ENCODE measurements at places on chromosomes 3 and 15.
A peak's percentile ranks its signal among the peaks of the same experiment; 100 is the strongest.

DNA sequence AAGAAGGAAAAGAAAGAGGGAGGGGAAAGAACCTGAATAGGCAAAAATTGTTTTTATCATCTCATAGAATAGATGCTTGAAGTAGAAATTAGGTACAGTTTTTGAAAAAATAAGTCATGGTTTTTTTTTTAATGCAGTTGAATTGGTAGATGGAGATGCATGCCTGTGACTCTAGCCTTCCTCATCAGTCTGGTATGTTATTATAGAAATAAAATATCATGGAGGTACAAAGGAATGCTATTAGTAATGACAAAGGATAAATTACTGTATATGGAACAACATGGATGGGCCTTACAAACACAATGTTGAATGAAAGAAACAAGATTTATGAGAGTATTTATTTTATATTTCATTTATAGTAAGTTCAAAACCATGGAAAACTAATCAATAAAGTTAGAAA is 162.4 kb upstream of the GALNT15 start:
- no peak for DNase-seq

- no peak for DNase-seq
These were observed 63.1 kb upstream of the NDN start for GRCh38 chr15:23750179-23750578.

GRCh38 chr3:89925976-89926375 is 818.6 kb downstream of the EPHA3 start:
- DNase-seq: no peak

DNA sequence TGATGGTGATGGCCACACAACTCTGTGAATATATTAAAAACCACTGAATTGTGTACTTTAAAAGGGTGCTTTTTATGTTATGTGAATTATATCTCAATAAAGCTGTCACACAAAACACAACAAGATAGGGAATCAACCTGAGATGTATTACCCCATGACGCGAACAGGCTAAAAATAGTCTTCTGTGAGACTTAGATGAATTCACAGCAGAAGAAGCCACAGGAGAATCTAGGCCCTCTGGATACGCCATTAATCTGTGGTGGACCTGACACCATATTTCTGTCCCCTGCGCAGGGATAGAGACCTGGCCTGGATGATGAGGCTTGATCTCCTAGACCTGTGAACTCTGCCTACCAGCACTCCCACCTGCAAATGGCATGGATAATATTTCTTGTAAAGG is 146.0 kb upstream of the HACD2 start:
- DNase-seq: no peak

DNA sequence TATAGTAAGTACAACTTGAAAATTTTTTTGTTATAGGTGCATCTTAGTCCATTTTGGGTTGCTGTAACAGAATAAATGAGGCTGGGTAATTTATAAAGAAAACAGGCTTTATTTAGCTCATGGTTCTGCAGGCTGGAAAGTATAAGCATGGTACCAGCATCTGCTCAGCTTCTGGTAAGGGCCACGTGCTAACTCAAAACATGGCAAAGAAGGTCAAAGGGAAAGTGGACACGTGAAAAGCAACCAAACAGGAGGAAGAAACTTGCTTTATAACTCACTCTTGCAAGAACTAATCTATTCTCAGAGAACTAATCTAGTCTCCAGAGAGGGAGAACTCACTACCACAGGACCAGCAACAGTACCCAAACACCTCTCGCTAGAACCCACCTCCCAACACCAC is 9.1 kb downstream of the HDGFL3 start:
- DNase-seq: no peak

DNA sequence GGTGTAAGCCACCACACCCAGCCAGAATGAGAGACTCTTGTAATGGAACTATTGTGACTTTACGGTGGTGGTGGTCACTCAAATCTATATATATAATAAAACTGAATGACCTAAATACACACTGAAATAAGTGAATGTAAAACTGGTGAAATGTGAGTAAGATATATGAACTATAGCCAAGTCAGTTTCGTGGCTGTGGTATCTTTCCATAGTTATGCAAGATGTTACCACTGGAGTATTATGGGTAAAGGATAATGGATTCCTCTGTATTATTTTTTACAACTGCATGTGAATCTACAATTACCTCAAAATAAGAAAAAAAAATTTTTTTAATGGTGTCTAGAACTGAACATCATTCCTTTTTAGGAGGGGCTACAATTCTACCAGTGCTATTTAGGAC is 21.9 kb downstream of the PIK3CB start:
- DNase-seq: no peak

DNA sequence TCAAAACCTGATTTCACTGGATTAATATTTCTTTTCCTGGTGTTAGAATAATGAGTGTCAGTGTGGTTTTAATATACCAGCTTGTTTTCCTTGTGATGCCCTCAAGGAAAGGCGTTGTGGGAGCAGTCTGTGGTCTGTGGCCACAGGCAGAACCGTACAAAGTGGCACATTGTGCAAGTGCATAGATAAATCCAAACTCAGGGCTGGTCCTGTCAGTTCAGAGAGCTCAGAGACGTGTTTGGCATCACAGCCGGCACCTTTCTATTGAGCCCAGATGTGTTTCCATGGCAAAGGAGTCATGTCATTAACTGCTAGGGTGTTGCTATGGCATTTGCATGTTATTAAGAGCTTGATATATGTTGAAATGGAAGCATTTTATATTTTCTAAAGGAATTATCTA is 289.9 kb upstream of the RASGRP1 start:
- DNase-seq: peak; percentile 15

DNA sequence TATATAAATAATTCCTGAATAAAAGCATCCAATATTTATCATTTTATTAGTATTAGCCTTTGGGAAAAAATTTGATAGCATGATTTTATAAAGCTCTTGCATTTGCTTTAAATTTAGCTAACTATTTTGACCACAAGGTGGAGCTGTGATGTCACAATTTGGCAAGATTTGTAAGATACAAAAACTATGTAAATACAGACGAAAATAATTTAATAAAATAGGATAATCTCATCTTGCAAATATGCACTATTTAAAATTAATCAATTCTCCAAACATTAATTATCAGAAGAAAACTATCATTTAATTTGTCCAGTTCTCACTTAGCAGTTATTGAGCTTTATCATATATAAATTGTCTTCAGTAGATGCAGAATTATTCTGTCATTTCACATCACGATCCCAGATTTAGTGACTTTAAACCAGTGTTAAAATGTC is 95.4 kb downstream of the PLOD2 start:
- peak; percentile 11 for DNase-seq

GRCh38 chr3:54182242-54182641 is 59.9 kb downstream of the CACNA2D3 start:
- no peak for DNase-seq

- DNase-seq: no peak
These were observed 49.1 kb upstream of the SPPL2A start for GRCh38 chr15:50814634-50815033.

DNA sequence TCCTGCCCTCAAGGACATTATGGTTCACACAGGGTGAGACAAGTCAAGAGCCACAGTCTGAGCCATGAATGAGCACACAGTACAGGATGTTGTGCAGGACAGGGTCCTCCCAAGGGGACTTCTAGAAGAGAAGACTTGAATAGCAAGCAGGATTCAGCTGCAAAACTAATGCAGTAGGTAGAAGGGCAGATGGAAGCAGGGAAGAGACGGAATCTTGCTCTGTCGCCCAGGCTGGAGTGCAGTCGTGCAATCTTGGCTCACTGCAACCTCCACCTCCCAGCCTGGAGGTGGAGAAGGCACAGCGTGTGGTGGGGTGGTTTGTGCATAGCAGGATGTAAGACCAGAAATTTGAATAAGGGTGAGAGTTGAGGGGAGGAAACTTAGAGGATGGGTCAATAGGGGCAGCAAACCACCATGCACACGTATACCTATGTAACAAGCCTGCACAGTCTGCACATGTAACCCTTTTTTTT is 8.0 kb downstream of the BCL2L10 start:
- DNase-seq: no peak

DNA sequence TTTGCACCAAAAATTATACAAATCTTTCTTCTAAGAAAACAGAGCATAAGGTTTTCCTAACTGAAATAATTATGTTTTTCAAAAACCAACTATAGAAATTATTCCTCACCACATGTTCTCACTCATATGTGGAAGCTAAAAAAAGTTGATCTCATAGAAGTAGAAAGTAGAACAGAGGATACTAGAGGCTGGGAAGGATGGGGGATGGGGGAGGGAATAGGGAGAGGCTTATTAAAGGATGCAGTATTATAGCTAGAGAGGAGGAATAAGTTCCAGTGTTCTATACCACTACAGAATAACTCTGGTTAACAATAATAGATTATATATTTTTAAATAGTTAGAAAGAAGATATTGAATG is 12.7 kb upstream of the TMEM212 start:
- DNase-seq: no peak
